ENCODE measurements at places on chromosomes 1 and 21. TPM values are rescaled to one million over a fixed set of nuclear protein-coding genes. Genes with fewer than 3 reads are reported as not detected.

KRTAP12-2 gene
- total RNA-seq, result not detected

FCGR2B gene
- 3.1 TPM for total RNA-seq

EXOC8 gene
- total RNA-seq, result 13.6 TPM

CLDN19 gene
- not detected for total RNA-seq

RNF186 gene
- total RNA-seq, result not detected

RGS7 gene
- not detected for total RNA-seq

SIM2 gene
- total RNA-seq, result 0.11 TPM

CRB1 gene
- total RNA-seq, result 0.07 TPM

ANKRD34A gene
- total RNA-seq, result 1.6 TPM

RSPH1 gene
- total RNA-seq, result not detected

LIN28A gene
- total RNA-seq, result 5.1 TPM

TDRD10 gene
- total RNA-seq, result not detected

FCRL2 gene
- not detected for total RNA-seq

Measured in K562 (cell line).